ENCODE measurements at places on chromosomes 7 and 10.

DNA sequence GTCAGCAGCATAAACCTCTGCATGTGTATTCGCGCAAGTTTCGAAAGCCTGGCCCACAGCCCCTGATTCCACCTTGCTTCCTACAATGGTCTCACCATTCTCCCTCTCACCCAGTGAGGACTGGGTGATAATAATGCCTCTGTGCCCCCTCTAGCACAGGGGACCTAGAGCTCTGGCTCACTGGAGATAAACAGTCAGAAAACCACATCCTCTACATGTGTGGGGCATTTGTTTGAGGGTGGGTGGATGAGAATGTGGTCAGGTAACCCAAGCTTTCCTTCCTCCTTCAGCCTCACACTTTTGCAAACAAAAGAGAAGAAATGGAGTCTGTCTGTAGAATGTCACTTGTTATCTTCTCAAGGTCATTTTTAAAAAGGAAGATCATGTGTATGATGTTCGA lies 373.5 kb downstream of the KCNMA1 start:
- no peak for DNase-seq

GRCh38 chr10:33132626-33133025 lies 174.6 kb upstream of the ITGB1 start:
- DNase-seq = no peak

DNA sequence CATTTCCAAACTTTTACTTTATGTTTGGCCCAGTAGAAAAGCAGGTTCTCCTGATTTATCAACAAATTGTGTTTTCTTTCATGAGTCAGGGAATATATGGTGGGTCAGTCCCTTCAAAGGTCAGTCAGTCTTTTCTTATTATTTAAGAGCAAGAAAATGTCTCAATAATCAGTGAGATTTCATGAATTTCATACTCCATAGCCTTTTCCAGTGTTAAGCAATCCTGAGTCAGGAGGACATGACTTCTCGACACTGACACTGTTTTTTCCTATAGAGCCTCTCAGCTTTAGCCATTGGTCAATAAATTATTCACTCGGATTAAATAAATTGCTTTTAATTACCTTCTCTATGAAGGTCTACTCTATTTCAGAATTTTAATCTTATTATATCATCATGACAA lies 334.5 kb downstream of the SORCS1 start:
- no peak for DNase-seq

- no peak for DNase-seq
Measured at GRCh38 chr7:24793982-24794648, 36.9 kb upstream of the GSDME start.

GRCh38 chr7:128398016-128398840 lies 11.6 kb downstream of the IMPDH1 start:
- DNase-seq = no peak

DNA sequence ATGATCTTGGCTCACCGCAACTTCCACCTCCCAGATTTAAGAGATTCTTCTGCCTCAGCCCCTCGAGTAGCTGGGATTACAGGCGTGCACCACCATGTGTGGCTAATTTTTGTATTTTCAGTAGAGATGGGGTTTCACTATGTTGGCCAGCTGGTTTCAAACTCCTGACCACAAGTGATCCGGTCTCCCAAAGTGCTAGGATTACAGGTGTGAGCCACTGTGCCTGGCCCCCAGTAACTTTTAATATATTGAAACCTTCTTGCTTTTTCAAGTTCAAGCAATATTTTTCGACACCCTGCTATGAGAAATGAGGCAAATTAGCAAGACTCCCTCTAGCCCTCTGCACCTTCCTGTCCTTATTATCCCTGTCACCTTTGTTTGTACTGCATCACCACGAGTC lies 144.0 kb downstream of the EVX1 start:
- DNase-seq = no peak

- no peak for DNase-seq
Measured at GRCh38 chr7:33596686-33597085, 308.7 kb upstream of the BMPER start.

- no peak for DNase-seq
Measured at GRCh38 chr7:152571068-152571467, 104.9 kb downstream of the XRCC2 start.

GRCh38 chr7:27605283-27605682 lies 57.4 kb downstream of the HIBADH start:
- no peak for DNase-seq

- no peak for DNase-seq
Measured at GRCh38 chr7:108181073-108181985, 51.2 kb upstream of the LAMB4 start.

DNA sequence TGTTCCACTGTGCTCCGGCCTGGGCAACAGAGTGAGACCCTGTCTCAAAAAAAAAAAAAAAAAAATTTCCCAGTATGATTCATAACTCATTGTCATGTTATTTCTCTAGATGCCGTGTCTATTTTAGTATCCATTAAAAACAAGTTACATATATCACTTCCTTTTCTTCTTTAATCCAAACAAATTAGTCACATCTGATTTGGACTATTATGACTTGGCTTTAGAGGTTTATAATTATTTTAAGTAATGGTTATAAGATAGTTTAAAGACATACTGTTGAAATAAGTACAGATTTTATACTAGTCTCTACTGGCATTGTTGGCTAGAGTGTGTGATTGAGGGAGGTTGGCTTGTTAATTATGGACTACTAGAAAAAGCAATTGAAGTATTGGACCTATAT lies 53.3 kb downstream of the ZMYND11 start:
- DNase-seq = no peak

DNA sequence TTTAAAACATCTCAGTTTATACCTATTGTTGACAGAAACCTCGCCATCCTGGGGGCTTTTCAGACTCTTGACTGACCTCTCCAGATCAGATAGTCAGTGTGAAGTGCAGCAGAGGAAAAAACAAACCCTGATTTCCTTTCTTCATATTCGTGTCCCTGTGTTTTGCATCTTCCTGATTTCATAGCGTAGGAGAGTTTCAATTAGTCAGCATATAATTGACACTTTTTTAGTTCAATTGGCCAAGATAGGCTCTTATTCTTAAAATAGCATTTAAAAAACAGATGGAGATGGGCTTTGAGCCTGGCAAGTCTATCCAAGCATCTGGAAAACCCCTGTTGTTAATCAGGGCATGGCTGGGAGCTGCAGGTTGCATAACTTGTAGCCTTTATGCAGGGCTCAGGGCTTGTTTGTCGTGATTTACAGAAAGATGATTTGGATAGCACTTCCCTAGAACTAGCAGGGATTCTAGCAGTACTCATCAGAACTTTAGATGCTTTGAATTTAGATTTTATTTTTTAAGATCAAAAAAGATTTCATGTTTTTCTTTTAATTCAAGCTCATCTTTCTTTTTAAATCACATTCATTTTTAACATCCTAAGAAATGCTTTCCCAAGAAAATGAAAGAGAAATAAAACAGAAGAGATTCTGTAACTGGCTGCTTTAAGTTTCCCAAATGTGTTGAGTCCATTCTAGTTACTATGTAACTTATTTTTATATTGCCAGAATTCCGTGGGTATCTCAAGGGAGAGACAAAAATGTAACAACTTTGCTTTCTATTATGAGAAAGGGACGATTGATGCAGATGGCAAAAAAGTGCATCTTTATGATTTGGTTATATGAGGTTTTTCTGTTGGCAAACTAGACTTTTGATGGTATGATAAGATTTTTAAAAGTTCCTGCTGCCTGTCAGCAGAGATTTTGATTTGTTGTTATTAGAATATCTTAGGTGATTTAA lies 270.8 kb upstream of the FZD8 start:
- DNase-seq = no peak

- DNase-seq = no peak
Measured at GRCh38 chr10:51462076-51462779, 237.2 kb downstream of the CSTF2T start.

- DNase-seq = no peak
Measured at GRCh38 chr10:11082526-11082925, 64.9 kb downstream of the CELF2 start.

DNA sequence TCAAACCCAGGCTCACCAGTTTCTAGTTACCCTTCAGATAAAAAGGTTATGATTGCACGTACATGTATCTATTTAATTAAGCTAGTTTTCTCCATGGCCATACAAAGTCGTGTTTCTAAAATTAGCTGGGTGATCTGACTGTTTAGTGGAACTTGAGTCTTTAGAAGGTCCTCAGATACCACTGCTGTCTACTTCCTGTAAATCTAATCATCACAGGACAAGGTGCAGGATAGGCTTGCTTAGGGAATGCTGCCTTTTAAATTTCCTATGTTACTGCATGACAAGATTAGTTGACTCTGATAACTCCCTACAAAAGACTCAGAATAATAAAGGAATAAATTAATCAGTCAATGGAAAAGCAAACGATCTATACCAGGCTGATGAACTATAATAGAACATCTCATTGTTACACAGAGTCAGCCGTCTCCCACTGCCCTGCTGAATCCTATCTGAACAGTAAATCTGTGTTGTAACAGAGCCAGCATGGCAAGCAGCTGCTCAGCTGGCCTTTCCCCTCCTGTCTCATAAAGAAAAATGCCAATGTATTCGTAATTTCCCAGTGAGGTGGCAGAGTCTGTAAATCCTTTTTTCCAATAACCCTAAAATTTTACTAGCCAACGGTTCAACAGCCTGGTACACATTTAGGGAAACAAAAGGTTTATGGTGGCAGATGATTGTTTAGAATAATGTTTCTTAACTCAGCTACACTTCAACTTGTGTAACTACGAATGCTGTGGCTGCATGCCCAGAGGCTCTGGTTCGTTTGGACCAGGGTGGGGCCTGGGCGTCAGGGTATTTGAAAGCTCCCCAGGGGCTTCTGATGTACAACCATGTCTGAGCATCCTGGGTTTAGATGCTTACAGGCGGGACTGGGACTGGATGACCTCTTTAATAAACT lies 318.0 kb downstream of the PAXIP1 start:
- DNase-seq = no peak

DNA sequence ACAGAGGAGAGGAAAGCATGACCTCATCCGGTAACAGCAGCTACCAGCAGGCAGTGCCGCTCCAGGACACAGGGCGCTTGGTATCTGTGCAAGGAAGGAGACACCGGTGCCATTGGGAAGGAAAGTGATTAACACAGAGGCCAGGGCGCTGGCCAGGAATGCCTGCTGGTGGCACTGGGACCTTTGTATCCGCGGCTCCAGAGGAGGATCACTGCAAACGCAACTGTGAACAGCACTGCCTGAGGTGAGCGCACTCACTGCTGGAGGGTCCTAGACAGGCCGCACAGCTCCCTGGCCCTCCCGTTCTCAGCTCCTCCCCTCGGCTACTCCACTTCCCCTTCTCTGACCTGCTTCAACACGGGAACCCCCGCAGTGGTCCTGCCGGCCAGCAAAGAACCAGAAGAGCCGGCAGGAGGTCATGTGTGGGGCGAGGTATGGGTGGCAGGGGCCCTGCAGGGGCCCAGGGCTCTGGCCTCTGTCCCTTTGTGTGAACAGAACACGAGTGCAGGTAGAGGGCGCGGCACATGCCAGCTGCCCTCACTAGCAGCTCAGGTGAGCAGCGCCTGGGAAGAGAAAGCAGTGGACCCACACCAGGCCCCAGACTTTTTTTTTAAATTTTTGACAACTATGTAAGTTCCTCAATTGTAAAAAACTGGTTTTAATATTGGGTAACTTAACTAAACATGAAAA lies 107.6 kb downstream of the VIPR2 start:
- no peak for DNase-seq

GRCh38 chr10:102777711-102778453 lies 34.1 kb downstream of the WBP1L start:
- DNase-seq = no peak

GRCh38 chr7:32893207-32893524 lies 1.6 kb upstream of the KBTBD2 start:
- DNase-seq = no peak

DNA sequence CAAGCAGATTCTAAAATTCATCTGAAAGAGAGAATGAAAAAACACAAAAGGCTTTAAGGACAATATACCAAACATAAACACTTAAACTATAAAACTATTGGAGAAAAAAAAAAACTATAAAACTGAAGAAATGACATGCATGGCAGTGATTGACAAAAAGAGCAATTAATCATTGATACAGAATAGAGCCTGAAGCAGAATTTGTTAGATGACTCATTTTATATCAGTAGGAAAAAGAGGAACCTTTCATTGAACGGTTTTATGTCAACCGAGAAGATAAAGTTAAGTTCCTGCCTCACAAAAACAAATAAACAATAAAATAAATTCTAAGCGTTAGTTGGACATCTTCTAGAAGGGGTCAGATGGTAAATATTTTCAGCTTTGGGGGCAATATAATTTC lies 23.3 kb downstream of the NPY start:
- DNase-seq = no peak

DNA sequence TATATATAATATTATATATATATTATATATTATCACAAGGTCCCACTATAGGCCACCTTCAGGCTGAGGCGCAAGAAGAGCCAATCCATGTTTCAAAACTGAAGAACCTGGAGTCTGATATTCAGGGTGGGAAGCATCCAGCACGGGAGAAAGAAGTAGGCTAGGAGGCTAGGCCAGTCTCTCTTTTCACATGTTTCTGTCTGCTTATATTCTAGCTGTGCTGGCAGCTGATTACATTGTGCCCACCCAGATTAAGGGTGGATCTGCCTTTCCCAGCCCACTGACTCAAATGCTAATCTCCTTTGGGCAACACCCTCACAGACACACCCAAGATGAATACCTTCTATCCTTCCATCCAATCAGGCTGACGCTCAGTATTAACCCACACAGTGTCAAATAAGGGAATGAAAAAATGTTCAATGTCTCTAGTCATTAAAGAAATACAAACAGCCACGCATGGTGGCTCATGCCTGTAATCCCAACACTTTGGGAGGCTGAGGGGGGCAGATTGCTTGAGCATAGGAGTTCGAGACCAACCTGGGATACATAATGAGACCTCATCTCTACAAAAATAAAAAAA lies 135.4 kb upstream of the PCBD1 start:
- DNase-seq = no peak

GRCh38 chr7:83419013-83419412 lies 229.9 kb downstream of the SEMA3E start:
- no peak for DNase-seq

DNA sequence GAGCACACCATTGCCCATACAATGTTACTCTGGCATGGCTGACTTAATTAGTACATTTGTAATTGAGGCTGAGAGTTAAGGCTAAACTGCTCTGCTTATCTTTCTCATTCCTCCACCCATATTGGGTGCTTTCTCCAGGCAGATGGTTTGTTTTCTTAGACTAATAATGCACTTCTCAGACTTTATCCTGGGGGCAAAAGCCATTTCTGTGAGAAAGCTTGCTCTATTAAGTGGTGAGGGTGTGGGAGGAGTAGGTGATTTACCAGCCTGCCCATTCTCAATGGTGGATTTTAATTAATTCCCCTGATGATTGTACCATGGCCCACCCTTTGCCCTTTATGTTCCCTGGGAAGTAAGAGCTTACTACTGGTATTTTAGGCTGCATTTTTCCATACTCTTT lies 174.8 kb downstream of the FOXP2 start:
- no peak for DNase-seq

GRCh38 chr7:78172267-78172757 lies 373.7 kb downstream of the PHTF2 start:
- no peak for DNase-seq

GRCh38 chr7:144024213-144024612 lies 24.1 kb downstream of the OR6B1 start:
- no peak for DNase-seq

- no peak for DNase-seq
Measured at GRCh38 chr10:20406281-20407104, 490.6 kb downstream of the NEBL start.

GRCh38 chr7:144936314-144936713 lies 100.5 kb upstream of the TPK1 start:
- DNase-seq = no peak

- no peak for DNase-seq
Measured at GRCh38 chr7:105611856-105612775, 30.8 kb upstream of the EFCAB10 start.
